ENCODE measurements at places on chromosomes 12 and 14.

GRCh38 chr14:90475298-90475697, 78.5 kb downstream of the CALM1 start:
- no peak for DNase-seq

- no peak for DNase-seq
Observed at GRCh38 chr12:868722-869121, 80.8 kb downstream of the RAD52 start.

DNA sequence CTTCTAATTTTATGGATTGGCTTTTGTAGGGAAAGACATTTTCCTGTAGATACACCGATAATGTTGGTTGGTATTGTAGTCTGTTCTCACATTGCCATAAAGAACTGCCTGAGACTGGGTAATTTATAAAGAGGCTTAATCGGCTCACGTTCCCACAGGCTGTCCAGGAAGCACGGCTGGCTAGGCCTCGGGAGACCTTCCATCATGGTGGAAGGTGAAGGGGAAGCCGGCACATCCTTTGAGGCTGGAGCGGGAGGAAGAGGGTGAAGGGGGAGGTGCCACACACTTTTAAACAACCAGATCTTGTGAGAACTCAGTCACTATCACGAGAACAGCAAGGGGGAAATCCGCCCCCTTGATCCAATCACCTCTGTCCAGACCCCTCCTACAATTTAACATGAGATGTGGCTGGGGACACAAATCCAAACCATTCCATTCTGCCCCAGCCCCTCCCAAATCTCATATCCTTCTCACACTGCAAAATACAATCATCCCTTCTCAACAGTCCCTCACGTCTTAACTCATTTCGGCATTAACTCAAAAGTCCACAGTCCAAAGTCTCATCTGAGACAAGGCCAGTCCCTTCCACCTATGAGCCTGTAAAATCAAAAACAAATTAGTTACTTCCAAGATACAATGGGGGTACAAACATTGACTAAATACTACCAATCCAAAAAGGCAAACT, 66.7 kb upstream of the EIF5 start:
- no peak for DNase-seq

- no peak for DNase-seq
Observed at GRCh38 chr14:28671425-28671824, 95.2 kb upstream of the FOXG1 start.

- no peak for DNase-seq
Observed at GRCh38 chr14:22452330-22452729, 136.7 kb downstream of the DAD1 start.

All from stimulated activated CD4-positive, alpha-beta T cell treated with anti-CD3 and anti-CD28 coated beads, Interleukin-12 subunit alpha, Interleukin-12 subunit beta, amount 100 ng/mL, for 48 hours (primary cell).